Endothelial cell of coronary artery (primary cell): ENCODE measurements at places on chromosomes 6 and 20. TPM values are rescaled to one million over a fixed set of nuclear protein-coding genes. Genes with fewer than 3 reads are reported as not detected.

Gene PNLDC1
- total RNA-seq, result 0.09 TPM in 1 of 2 replicates, not detected in the other

Gene LY86
- not detected in 2 replicates for total RNA-seq

Gene IMPG1
- total RNA-seq, result not detected in 2 replicates

Gene HMGCLL1
- under 0.01 TPM in 1 of 2 replicates, not detected in the other for total RNA-seq

Gene CFAP206
- 0.18 and 0.19 TPM in 2 replicates for total RNA-seq

Gene BNIP5
- not detected in 2 replicates for total RNA-seq

Gene RIPOR3
- total RNA-seq, result under 0.01 TPM in 2 replicates

Gene ANGPT4
- not detected in 2 replicates for total RNA-seq

Gene EFCAB8
- 0.19 and 0.27 TPM in 2 replicates for total RNA-seq

Gene ID4
- under 0.01 and 3.7 TPM in 2 replicates for total RNA-seq

Gene SLPI
- total RNA-seq, result 0.19 TPM in 1 of 2 replicates, not detected in the other
